ENCODE measurements at places on chromosomes 3 and 15.

GRCh38 chr15:45443645-45444044 lies 65.3 kb upstream of the GATM start:
- DNase-seq, result no peak

GRCh38 chr3:107962946-107963345 lies 127.9 kb downstream of the CD47 start:
- peak; percentile 73 for DNase-seq

DNA sequence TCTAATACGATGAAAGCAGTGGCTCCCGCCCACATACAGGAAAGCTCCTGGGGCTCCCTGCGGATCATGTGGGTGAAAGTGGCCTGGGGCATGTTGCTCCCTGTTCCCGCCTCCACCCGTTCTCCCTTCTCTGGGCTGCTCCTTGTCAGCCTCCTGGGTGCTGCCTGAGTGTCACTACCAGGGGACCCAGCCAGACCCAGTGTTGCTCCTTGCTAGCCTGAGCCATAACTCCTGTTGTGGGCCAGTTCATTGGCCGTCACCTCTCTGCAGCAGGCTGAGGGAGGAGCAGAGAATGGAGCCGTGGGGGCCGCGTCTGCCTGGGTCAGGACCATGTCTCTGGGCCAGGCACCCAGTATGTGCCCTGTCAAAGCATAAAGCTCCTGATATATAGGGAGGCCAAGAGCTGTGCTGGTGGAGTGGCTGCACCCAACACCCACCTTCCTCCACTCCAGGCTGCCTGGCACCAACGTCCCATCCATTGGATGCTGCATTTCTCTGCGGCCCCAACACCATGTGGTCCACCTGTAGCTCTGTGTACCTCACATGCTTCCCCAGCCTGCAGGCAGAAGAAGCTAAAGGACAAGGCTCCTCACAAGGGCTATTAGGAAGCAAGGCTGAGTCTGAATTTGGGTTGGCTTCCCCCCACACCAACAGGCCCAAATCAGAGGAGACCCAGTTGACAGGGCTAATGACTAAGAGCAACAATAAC lies 40.5 kb downstream of the KLF13 start:
- DNase-seq, result no peak

GRCh38 chr3:171163101-171164066 lies 136.9 kb upstream of the SLC2A2 start:
- no peak for DNase-seq

DNA sequence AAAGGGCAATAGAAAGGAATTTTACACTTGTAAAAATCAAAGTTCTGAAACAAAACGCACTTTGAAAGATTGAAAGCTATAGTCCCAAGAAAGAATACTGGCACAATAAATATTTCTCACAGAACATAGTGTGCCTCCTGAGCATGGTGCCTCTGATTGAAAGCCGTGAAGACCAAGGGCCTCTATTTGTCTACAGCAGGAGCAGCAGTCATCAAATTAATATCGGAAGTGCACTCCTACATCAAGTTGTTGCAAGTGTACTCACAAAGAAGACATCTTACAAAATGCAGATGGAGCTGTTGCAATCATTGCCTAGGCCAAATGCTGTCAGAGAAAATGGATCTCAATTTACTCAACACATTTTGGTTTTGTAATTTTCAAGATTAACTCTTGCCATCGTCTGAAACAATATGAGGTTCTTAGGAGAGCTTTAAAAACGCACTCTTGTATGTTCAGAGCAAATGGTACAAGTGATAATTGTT lies 9.2 kb upstream of the WDR49 start:
- no peak for DNase-seq

DNA sequence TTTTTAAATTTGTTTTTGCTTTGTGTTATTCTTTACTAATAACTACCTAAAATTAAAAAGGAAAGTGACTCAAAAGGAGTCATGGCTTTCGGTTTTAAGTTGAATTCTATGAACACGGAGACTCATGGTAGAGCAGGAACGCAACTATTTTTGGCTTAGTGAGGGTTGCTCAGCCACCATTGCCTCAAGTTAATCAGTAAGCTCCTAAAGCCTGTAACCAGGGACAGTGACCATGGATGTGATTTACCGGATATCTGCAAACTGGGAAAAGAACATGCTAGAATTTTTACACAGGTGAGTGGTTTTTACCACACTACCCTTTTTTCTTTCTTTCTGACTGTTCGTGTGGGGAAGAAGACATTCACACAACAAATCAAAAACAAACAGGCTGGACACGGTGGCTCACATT lies 11.8 kb downstream of the SLC12A8 start:
- DNase-seq, result no peak

- no peak for DNase-seq
Measured at GRCh38 chr3:4429648-4430350, 37.3 kb downstream of the SUMF1 start.

- DNase-seq, result peak; percentile 3
Measured at GRCh38 chr3:171704814-171705213, 105.5 kb downstream of the PLD1 start.

- DNase-seq, result no peak
Measured at GRCh38 chr3:131622726-131623125, 120.0 kb upstream of the MRPL3 start.

GRCh38 chr3:141129541-141130011 lies 78.4 kb downstream of the SPSB4 start:
- no peak for DNase-seq

- no peak for DNase-seq
Measured at GRCh38 chr15:71511796-71512681, 298.3 kb upstream of the NR2E3 start.

GRCh38 chr3:196502775-196503195 lies 783 bp downstream of the RNF168 start:
- DNase-seq, result peak; percentile 88

DNA sequence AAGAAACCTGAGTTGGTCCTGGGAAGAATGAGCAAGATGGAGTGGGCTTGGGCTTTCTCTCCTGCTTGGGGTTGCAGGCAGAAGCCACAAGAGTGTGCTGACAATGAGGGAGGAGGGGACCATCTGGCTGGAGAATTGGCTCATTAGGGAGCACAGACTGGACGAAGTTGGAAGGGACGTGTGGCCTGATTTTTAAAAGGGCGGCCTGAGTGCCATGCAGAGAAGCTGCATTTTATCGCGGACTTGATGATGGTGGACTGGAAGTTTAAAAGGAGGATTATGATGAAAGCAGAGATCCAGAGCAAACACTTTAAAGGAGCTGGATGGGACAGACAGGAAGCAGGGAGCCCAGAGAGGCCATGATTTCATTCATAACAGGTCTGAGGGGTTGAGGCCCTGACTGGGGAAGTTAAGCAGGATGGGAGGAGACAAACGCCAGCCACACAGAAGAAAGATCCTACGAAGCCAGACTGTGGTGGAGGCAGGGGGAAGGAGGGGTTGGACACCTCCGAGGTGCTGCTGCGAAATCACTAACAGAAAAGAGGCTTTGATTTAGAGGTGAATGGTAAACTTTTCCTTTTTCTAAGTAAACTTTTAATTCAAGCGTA lies 23.6 kb downstream of the TLNRD1 start:
- no peak for DNase-seq

GRCh38 chr15:79673416-79674123 lies 223.2 kb downstream of the MTHFS start:
- DNase-seq, result peak; percentile 55

GRCh38 chr15:70827721-70828120 lies 26.2 kb downstream of the LARP6 start:
- no peak for DNase-seq

DNA sequence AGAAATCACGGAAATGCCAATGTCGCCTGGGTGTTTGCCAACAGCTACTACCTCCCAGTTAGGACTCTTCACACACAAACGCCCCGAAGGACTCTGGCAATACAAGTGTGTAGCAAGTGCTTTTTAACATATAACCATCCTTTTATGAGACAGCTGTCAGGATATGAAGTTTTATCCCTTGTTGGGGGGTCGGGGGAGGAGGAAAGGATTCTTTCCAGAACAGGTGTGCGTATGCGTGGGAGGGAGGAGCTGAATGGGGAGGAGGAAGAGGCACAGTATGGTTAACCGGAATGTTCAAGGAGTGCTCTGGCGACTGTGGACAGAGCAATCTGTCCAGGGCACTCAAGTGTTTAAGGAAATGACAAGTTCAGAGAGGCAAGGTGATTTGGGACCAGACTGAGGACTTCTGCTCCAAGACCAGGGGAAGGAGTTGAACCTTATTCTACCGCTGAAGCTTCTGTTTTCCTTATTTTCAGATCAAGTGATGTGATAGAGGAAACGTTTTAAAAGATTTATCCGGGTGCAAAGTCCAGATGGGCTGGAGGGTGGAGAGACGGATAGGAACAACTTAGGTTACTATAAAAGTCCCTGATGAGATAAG lies 1.3 kb downstream of the TSPAN3 start:
- peak; percentile 15 for DNase-seq

- peak; percentile 49 for DNase-seq
Measured at GRCh38 chr15:83158393-83158792, 49.2 kb downstream of the HDGFL3 start.

GRCh38 chr15:35374661-35375060 lies 171.3 kb downstream of the DPH6 start:
- DNase-seq, result no peak

DNA sequence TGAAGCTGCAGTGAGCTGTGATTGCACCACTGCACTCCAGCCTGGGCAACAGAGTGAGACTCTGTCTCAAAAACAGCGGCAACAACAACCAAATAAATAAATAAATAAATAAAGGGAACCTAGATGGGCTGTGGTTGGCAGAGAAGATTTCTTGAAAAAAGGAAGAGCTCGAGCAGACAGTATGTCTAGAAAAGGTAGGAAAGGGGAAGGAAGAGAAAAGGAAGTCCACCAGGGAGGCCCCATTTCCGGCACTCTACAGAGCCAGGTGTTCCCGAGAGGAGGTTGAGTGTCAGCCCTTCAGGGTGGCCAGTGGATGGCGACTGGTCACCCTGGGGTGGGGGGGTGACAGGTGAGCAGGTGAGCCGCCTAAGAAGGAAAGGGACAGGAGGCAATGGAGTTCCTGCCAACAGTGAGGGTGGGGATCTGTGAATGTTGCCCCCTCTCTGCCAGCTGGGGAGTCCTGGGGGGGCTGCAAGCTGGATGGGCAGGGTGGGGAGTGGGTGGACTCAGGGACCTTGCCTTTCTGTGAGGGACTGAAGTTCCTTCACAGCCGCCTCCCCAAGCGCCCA lies 14.8 kb downstream of the PAQR5 start:
- DNase-seq, result no peak

DNA sequence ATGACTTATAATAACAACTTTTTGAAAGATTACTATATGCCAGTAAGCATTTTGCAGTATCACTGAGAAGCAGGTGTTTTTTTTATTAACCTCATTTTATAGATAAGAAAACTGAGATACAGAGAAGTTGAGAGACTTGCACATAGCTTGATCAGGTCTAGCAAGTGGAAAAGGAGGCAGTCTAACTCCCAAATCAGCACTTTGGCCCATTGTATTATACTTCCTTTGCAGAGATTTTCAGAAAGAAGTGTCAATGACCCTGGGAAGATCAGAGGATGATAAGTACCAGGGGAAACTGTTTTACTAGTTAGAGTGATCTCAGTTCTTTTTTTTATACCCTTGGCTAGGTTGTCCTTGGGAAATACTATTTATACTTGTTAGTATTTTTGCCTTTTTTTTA lies 358.7 kb downstream of the SQOR start:
- no peak for DNase-seq

- no peak for DNase-seq
Measured at GRCh38 chr3:151275091-151275490, 3.3 kb downstream of the P2RY14 start.

DNA sequence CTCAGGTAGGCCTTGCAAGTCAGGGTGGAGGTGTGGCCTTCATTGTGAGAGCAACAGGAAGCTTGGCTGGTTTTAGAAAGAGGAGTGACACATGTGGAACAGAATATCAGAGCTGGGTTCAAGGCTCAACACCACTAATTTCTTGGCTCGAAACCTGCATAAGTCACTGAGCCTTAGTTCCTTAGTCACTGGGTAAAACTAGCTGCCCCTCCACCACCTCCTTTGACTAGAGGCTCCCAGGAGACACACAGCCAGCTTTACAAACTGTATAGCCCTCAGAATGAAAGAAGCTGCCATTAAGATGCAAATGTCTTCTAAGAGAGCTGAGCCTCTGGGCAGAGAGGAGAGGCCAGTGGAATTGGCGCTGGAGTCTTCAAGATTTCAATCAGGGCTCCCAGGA lies 67.7 kb downstream of the CERS3 start:
- no peak for DNase-seq

DNA sequence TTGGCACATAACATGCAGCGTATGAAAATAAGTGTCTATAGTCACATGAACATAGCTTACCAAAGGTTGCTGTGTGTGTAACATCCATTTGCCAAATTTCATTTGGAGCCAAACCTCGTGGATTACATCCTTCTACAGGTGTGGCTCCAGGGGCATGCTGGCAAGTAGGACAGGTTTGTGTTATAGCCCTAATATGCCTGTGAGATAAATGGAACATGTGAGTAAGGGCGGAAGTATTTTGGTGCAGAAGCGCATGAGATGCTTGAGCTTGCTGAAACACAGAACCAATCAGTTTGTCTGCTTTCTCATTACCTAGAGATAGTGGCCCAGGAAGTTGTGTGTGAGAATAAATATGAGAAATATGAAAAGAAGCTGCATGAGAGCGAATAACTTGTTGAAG lies 21.8 kb upstream of the XCR1 start:
- DNase-seq, result peak; percentile 39

DNA sequence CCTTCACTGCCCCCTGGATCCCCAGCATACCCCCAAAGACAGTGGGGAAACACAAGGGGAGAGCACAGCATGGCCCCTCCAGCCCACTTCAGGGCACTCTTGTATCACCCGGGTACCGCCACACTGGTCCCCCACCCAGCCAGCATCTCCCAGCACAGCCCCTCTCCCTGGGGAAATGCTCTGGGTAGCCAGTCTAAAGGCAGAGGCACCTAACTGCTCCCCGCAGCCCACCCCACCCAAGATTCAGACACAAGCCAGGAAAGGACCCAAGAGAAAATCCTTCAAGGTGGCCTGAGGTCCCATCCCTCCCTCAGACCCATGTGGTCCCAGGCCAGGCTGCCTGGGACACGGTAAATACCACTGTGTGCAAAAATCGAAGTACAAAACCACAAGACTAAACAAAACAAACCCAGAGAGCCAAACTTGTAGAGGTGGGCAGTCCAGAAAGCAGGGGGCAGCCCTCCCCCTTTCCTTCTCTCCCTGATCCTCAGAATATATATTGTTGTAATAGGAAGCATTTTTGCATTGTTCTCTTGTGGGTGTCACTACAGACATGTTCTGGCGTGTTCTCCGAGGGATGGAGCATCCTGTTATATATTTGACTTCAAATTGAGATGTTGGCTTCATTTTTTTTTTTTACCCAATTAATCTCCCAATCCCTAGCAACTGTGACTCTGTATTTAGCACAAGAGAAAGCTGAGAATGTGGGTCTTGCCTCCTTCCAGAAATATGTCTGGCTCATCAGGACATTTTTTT lies 51.7 kb downstream of the GRIP2 start:
- peak; percentile 77 for DNase-seq

- no peak for DNase-seq
Measured at GRCh38 chr15:58805095-58805494, 34.0 kb downstream of the MINDY2 start.

Measured in epithelial cell of esophagus (primary cell).